ENCODE measurements at places on chromosomes 4 and X.

GRCh38 chrX:40127052-40127451, 29.3 kb upstream of the BCOR start:
- DNase-seq: no peak

DNA sequence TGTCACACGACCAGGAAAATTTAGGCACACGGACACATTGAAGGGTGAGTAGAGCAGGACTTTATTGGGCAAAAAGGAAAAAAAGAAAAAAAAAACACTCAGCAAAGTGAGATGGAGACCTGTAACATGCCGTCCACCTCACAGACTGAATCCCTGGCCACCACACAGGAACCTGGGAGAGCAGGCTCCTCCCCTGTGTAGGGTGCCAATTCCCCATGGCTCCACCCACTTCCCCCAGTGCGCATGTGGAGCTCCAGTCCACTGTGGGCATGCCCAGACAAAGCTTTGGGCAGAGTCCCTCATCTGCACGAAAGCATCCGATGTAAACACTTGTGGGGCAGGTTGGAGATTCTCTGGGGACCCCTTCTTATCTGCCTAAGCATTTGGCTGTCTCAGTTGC, 23.6 kb upstream of the CBR4 start:
- no peak for DNase-seq

GRCh38 chrX:154378059-154378798, 866 bp upstream of the EMD start:
- no peak for DNase-seq

- DNase-seq: no peak
Observed at GRCh38 chrX:20527558-20528011, 260.9 kb upstream of the RPS6KA3 start.

GRCh38 chrX:19807414-19807813, 80.0 kb downstream of the SH3KBP1 start:
- DNase-seq: no peak

DNA sequence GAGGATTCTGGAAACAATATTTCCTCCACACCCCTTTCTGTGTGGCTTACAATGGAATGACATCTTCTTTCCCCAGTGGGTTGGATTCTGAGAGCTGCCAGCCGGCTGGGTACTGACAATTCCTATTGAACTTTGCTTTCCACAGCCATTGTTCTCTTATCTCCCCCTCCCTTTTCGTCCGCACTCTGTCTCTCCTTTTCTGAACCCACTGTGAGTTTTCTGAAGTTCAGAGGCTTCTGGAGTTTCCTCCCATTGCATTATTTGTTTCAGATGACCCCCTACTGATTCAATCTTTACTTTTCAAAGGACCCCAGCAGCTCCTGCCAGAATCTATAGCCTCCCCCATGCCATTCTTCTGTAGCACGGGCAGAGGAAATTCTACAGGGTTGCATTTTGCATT, 10.4 kb downstream of the SMPX start:
- DNase-seq: no peak
